ENCODE measurements at places on chromosomes 7 and 10.
A peak's percentile ranks its signal among the peaks of the same experiment; 100 is the strongest.

GRCh38 chr10:6766131-6766801, 186.2 kb upstream of the PRKCQ start:
- DNase-seq, result no peak

DNA sequence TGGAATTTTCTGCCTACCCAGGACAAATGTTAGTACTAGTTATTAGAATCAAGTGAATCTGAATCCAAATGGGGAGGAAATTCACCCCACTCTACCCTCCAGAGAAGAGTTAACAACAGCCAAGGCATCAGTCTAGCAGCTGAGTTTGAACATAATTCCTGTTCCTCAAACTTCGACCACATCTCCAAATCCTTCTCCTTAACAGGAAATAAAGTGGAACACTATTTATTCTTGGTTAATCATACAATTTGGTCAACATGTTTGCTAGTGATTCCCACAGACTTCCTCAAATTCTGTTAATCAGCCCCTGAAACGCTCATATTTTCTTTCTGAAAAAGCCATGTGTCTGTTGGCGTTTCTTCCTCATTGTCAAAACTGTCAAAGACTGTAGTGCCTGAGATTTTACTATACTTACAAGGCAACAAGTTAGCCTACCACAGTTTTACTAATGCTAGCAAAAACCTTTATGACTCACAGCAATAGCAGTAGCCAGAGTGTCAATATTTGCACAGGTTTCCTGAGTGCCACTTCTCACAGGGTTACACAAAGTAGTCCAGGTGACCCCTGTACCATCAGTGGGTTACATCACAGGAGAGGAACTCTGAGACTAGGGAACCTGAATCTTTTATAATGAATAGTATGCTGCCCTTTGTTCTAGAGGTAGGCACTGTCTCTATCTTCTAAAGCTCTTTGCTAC, 202.9 kb downstream of the GRM3 start:
- DNase-seq, result peak; percentile 3

DNA sequence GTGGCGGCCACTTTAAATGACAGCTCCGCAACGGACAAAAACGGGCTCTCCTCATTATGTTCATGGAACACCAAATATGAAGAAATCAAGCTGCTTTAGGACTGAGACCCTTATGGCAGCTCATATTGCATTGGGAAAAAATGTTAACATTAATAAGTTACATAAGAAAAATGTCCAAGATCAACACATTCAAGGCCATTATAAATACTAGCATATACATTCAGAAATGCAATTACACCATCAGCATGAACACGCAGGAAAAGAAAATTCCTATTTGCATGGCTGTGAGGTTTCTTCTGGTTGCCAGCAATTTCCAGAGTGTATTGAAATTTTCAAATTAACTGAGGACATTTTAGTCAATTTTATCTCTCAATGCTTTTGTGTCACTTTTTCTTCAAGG, 374.1 kb upstream of the NRP1 start:
- DNase-seq, result no peak

- no peak for DNase-seq
Observed at GRCh38 chr7:79401254-79401653, 52.2 kb downstream of the MAGI2 start.

- DNase-seq, result no peak
Observed at GRCh38 chr10:111455776-111456426, 379.1 kb downstream of the ADRA2A start.

DNA sequence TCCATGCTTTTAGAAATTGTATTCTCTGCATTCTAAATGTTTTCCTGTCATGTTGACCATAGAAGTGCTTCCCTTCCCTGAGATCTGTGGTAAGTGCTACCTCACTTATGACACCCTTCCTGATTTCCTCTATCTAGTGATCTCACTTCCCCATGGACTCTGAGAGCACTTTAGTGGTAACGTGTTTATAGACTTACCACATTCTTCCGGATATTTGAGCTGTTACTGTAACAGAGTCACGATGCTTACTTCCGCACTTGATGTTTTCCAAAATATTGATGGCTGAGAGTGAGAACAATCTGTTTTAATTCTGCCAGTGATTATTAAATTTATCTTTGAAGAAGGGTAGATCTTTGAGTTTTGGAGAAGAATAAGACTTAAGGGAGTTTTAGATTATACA, 60.1 kb upstream of the NAMPT start:
- DNase-seq, result peak; percentile 6

DNA sequence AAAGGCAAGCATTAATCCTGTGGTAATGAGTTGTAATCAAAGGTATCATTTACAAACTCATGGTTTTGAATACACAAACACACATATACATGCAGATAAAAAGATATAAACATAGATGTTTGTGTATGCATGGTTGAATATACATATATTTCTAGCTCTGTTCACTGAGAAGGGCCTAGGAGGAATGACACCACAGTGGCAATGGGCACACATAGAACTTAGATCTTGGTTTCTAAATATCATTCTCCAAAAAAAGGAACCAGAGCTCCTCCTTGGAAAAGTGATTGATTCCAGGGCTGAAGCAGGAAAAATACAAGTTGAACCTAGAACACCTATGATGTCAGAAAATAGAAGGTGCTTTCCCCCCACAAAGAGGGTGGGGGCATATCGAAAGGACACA, 6.9 kb downstream of the CUL2 start:
- peak; percentile 6 for DNase-seq

DNA sequence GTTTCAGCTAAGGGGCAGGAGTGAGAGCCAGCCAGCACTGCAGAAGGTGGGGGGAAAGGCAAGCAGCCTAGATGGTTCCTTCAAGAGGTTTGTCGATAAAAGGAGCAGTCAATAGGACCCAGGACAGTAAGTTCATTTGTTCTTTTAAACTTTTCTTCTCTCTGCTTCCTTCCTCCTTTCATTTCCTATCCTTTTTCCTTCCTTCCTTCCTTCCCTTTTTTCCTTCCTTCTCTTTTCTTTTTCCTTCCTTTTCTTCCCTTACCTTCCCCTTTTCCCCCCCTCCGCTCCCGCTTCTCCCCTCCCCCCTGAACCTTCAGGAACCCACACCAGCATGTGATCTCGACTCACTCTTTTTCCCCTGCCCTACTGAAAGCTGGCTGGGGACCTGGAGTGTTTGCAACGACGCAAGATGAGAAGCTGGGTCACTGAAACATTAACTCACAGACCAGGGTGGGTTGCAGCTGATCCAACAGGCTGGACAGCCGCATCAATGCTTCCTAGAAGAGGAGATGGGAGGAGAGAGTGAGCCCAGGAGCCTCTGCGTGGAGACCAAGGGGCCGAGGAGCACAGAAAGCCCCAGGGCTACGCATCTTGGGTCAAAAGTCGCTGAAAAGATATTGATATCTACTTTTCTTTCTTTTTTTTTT, 103.4 kb upstream of the SDK1 start:
- DNase-seq, result no peak

DNA sequence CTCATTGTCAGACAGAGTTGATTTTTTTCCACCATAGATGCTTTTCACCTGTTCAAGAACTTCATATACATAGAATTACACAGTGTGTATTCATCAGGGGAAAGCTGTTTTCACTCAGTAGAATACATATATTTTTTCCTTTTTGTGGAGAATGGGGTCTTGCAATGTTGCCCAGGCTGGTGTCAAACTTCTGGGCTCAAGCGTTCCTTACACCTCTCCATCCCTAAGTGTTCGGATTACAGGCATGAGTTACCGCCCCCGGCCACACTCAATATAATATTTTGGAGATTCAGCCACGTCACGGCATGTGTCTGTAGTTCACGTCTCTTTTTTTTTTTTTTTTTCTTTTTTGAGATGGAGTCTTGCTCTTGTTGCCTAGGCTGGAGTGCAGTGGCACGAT, 7.5 kb upstream of the SMC3 start:
- no peak for DNase-seq

- DNase-seq, result no peak
Observed at GRCh38 chr7:132066761-132067171, 509.5 kb downstream of the PLXNA4 start.

DNA sequence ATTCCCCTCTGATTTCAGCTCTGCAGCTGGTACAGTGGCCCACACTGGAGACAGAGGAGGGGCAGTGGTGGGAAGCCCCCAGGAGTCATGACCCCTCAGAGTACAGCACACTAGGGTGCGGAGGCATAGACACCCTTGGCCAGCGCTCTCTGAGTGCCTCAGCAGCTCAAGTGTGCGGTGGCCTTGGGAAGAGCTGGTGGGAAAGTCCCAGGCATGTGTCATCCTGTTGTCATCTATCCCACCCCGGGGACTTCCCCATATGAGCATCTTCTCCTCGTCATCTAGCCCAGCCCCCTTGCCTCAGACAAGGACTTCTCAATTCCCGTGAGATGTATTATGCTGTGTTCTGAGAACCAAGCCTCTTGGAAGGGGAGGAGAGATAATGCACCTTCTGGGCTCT, 15.6 kb upstream of the PPIF start:
- peak; percentile 84 for DNase-seq

GRCh38 chr7:92843034-92843760, 6.8 kb upstream of the CDK6 start:
- no peak for DNase-seq

GRCh38 chr10:50882540-50882983, 2.9 kb downstream of the A1CF start:
- DNase-seq, result no peak

DNA sequence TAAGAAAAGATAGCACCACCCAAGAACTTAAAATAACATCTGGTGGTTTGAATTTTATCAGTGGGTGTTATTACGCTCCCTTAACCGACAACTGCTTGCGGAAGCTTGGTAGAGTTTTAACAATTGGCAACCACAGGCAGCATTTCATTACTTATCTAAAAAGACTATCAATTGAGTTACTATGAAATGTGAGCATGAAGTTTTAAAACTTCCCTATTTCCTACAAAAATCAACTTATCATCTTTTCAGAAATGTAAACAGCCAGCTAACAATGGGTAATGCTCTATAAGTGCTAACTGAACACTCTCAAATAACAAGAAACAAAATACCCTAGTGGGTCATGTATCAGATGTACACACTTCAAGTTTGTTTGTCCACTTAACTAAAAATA, 68.8 kb downstream of the OSBPL3 start:
- peak; percentile 93 for DNase-seq

All from common myeloid progenitor, CD34-positive (primary cell).